ENCODE measurements at places on chromosomes 11 and 22.

DNA sequence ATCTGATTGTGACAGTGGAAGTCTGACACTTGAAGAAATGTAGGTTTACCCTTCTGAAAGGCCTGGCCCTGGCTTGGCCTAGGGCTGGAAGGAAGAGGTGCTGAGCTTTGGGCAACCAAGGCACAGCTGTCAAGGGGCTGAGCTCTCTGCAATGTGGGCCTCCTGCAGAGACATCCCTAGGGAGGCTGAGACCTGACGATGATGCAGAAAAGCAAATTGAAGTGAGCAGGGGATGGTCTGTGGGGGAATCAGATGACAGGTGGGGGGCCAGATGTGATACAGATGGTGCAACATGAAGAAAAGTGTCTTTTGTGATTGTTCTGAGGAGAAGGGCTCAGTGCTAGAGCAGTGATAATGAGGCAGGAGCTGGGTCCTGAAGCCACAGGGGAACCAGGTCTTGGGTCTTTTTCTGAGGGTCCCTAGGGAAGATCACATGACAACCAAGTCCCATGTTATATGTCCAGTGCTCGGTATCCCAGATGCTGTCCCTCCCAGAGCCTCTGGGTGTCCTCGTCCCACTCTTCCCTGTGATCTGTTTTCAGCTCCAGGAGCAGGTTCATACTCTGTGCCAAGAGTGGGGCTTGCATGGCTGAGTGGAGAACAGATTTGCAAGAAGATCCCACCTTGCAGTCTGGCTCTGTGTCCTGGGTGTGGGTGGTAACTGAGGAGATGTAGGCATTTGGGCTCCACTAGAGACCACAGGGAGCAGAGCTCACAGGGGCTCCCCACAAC, 79.9 kb upstream of the VPREB1 start:
- peak; percentile 13 for DNase-seq

DNA sequence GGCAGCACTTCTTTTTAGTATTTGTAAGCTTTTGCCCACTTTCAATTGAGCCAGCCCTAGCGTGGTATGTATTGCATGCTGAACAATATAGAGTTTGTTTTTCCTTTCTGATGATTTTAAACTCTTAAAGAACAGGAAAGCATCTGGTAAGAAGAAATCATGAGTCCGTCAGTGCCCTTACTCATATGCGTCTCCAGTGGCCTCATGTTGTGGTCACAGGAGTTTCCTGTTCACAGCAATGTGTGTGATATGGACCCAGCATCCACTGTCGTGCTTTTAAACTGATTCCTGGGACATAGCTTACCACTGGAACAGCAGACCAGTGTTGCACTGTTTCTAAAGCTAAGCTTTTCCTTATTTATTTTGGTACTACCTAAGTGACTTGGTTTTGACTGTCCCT, 40.1 kb downstream of the BID start:
- no peak for DNase-seq

DNA sequence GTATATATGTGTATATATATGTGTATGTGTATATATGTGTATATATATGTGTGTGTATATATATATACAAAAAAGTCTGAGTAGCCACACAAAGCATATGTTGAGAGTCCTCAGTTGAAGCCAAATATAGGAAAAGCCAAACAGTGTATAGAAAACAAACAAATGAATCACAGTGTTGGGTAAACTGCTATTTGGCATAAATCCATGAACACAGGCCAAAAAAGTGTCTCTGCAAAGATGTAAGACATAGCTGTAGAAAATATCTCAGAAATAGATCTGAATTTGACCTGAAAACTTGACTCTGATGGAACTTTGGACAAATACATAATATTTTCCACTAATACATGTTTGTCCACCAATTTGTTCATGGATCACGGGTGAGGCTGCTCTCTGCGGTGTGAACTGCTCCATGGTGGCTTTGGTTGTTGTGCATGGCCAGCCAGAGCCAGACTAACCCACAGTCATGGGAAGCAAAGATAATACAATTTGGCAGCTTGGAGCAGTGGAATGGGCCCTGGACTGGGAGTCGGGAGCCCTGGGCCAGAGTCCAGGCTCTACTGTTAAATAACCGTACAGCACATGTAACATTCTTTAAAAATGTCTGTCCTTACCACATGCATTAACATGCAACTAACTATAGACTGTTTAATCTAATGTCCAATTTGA, 76.9 kb upstream of the EED start:
- no peak for DNase-seq

- DNase-seq, result no peak
Measured at GRCh38 chr22:24803064-24803542, 2.9 kb upstream of the SGSM1 start.

GRCh38 chr11:111911563-111912401, at the start of gene CRYAB:
Gene CRYAB, minus strand, starts transcription at chr11:111911770. Its CDS starts 46 bp downstream, at chr11:111911724.
- DNase-seq, result no peak

DNA sequence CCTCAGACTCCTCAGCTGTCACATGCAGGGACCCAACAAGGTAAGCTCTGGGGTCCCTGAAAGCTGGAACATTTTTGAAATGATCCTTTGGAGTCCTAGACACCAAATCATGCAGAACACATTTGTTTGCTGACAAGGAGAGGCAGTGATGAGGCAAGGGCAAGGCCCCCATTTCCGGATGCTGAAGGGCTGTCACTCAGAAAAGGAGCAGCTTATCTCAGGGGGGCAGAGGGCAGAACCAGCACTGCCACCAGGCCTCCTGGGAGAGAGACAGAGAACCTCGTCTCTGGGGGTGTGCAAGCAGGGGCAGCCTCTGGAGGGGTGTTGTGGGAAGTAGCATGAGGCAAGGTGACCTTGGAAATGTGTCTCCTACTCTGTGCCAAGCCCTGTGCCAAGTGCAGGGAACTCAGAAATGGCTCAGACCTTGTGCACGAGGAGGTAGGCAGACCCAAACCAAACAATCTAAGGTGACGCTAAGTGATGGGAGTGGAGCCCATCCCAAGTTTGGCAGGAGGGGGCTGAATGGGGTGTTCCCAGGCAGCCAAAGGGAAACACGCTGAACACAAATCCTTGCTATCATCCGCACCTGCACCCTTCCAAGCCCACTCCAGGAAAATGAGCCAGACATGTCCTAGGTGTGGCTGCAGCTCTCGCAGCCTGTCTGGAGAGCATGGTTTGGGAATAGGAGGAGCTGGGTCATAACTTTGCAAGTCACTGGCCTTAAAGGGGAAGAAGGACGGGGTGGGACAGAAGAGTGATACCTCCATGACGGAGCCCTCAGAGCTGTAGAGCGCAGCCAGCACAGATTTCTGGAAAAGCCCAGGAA, 94.2 kb downstream of the PDE2A start:
- no peak for DNase-seq

DNA sequence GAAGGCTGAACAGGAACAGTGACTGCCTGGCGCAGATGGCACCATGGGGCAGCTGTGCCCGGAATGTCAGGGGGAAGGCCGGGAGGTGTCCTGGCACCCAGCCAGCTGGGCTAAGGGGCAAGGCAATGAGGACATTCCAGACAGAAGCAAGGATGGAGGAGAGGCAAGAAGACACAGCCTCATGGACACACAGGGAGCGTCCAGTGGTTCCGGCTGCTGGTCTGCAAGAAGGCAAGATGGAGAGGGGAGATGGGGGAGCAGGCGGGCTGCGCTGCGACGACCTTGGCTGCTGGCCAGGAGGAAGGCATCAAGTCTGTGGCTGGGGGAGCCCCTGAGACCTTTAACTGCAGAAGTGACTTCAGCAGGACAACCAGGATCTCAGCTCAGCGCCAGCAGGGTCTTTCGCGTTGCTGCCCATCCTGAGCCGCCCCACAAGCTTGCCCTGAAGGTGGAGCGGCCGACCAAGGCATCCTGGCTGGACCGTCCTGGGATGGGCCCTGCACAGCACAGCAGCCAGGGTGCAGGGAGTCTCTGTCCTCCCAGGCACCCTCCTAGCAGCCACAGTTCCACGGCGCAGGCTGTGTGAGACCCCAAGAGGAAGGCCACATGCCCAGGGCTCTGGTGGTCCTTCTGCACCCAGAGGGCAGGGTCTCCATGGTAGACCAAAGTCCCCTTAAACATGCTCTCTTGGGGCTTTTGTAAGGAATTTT, 531.7 kb downstream of the BRD1 start:
- DNase-seq, result no peak

DNA sequence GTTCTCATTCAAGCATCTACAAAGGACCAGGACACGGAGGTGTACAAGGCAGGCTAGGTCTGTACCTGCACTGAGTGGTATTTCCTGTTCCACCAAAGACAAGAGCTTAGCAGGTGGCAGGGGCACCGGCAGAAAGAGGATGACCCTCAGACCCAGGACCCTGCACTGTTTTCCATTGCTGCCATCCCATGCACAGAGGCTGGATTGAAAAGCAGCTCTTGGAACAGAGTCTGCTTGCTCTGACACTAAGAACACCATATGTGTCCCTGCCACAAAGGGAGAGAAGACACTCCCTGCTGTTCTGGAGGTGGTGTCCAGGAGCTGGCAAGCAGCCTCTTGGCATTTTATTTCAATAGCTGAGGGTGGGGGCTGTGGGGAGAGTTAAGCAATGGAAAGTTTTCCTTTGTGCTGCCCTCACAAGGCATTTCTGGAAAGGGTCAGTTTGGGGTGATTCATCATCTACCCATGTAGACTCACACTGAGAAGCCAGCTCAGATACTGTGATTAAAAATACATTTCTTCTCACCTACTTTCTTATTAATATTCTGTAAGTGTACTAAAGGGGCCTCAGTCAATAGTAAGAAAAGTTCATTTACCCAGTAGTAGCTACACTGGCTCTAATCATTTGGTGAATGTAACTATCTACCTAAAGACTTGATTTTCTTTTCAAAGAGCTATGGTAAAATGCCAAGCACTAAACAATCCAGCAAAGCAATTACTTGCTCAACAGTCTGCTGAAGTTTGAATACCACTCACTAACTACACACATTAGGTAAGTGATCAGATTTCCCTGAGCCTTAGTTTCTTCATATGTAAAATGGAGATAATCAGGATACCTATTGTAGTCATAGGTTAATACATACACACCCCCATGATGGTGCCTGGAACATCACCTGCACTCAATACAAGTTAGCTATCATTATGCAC, 55.2 kb downstream of the SLC1A2 start:
- DNase-seq, result no peak

DNA sequence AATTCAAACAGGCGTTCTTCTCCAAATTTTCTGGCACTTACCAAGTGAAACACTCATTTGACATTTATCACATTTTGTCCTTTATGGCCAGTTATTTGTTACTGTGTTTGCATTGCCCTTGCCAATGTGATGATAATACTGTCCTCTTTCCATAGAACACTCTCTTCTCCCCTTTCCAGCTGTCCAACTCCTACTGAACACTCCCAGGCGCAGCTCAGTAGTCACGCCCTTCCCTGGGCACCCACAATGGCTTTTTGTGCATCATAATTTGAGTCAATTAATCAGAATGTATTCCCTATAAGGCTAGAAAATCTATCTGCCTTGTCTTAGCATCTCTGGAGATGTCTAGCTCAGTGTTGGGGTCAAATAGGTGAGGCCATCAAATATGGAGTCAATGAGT, 21.2 kb upstream of the B3GAT1 start:
- no peak for DNase-seq

GRCh38 chr22:37549704-37550059, 10.6 kb upstream of the CDC42EP1 start:
- no peak for DNase-seq

DNA sequence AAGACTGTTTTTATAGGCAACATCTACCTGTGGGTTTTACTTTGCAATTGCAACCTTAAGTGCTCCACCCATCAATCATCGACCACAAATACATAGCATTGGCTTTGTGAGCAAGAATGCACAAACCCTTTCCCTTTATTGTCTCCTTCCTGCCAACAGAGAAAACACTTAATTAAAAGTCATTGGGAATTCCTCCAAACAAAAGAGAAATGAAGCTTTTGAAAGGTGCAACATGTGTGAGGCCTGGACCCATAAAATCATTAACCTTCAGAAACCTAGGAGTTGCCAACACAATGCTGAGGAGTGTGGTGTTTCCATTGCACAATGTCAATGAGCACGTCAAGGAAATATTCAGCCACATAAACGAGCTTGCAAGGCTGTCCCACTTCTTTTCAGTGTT, 223.2 kb downstream of the BLID start:
- DNase-seq, result no peak

- DNase-seq, result no peak
Measured at GRCh38 chr11:108218912-108219783, 3.3 kb downstream of the NPAT start.

GRCh38 chr11:30801357-30801756, 215.2 kb upstream of the MPPED2 start:
- DNase-seq, result no peak

DNA sequence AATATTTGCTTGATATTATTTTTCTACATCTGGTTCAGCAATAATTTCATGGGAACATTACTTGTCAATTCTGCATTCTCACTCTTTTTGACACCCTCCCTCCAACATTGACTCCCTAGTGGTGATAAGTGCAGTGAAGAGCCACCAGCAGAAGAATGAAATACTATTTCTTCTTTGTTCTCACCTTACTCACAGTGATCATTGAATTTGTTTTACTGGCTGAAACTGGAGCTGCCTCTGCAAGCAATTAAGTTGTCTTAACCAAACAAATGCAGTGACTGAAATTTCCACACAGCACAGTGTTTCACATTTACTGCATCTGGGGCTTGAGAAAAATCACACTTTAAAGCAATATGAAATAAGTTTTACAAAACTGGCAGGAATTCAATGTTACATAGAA, 189.8 kb downstream of the JRKL start:
- no peak for DNase-seq

GRCh38 chr11:76794371-76795289, 11.5 kb downstream of the TSKU start:
- DNase-seq, result no peak

- DNase-seq, result no peak
Measured at GRCh38 chr11:130515829-130516553, 67.5 kb downstream of the ADAMTS15 start.

DNA sequence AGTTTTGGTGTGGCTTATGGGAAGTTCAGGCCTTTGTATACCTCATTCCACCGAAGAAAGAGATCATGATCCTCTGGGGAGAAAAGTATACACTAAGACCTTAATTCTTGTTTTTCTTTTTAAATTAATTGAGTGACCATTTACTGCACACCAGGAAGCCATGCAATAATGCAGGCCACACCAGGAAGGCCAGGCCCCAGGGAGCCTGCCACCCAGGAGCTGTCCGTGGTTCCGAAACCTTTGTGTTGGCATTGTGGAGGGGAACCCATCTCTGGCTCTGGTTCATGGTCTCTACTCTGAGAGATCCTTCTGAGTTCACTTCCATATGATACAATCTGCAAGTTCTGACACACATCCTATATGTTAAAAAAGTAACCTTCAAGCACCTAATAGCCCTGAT, 291.8 kb downstream of the MIAT start:
- no peak for DNase-seq
